ENCODE measurements at places on chromosomes 2 and 18.

GRCh38 chr2:23037596-23037995 lies 347.4 kb upstream of the KLHL29 start:
- no peak for DNase-seq

- DNase-seq = no peak
These were observed 91.2 kb upstream of the CCDC195 start for GRCh38 chr2:224807153-224807964.

DNA sequence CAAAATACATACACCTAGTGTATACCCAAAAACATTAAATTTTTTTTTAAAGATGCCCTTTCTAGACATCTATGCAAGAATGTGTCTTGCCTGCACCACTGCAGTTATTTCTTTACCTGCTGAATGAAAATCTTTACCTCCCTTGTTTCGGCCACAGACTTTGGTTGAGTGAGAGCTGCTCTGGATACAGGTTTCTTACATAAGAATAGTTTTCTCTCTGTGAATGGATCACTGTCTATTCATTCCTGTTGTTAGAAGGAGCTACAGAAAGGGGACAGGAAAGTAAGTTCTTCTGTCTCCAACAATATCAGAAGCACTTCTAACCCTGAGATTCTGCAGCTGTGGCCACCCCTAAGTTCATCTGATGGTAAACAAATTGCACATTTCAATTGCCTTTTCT lies 113.0 kb upstream of the CDCA7 start:
- DNase-seq = no peak

DNA sequence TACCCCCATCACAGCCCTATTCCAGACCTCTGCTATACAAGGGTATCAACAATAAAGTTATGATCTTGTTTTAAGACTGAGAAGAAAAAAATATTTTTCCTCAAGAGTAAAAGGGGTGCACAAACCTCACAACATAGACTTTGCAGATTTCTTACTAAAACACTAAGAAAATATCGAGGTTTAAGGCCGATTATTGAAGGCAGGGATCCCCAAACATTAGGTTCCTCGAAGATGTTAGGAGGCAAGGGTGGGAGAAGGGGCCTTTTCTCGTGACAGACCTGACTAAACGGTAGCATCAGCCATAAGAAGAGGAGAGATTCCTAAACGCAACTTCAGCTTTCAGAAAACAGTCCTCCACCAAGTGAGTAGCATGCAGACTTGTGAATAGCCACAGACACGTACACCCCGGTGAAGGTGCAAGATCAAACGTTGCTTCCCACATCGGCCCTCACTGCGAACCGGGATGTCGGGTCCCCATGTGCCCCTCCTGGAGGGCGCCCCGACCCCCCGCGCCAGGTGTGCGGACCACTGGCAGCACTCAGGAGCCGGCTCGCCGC lies 678 bp downstream of the PIAS2 start:
- peak; percentile 67 for DNase-seq
